ENCODE measurements at places on chromosomes 2 and 18. TPM values are rescaled to one million over a fixed set of nuclear protein-coding genes. Genes with fewer than 3 reads are reported as not detected.

Gene ZAP70
- 0.45 TPM for total RNA-seq

Gene HOXD4
- total RNA-seq = not detected

Gene SERPINB8
- total RNA-seq = 1.5 TPM

Gene COL5A2
- 35.2 TPM for total RNA-seq

Gene PRSS56
- 0.18 TPM for total RNA-seq

Gene PTPN18
- 27.0 TPM for total RNA-seq

Gene PLA2R1
- 11.9 TPM for total RNA-seq

Gene ATP8B1
- total RNA-seq = 2.3 TPM

Gene DGKD
- total RNA-seq = 50.8 TPM

Gene ASB18
- 0.45 TPM for total RNA-seq

Gene KYNU
- 0.27 TPM for total RNA-seq

Gene TUBB8B
- not detected for total RNA-seq

Gene APOB
- total RNA-seq = 1.1 TPM

Gene SLC4A5
- total RNA-seq = 5.9 TPM

Gene MYCN
- total RNA-seq = 39.5 TPM

Gene ASXL3
- 98.8 TPM for total RNA-seq

Gene TMEM17
- total RNA-seq = 2.6 TPM

Gene CHST9
- 6.8 TPM for total RNA-seq

Gene PIEZO2
- total RNA-seq = 11.0 TPM

Gene SERPINB13
- total RNA-seq = not detected

Gene MPHOSPH10
- total RNA-seq = 22.0 TPM

Gene BMP10
- not detected for total RNA-seq

Gene DSG1
- total RNA-seq = 0.27 TPM

Gene PTH2R
- not detected for total RNA-seq

Gene SLC5A7
- total RNA-seq = 3.1 TPM

Gene CCDC121
- total RNA-seq = 3.1 TPM

Gene G6PC2
- total RNA-seq = not detected

Gene REG1B
- total RNA-seq = not detected
